ENCODE measurements at places on chromosomes 6 and 20. TPM values are rescaled to one million over a fixed set of nuclear protein-coding genes. Genes with fewer than 3 reads are reported as not detected.

The CRIP3 gene
- total RNA-seq: not detected

The FOXQ1 gene
- 13.4 TPM for total RNA-seq

The TMEM170B gene
- total RNA-seq: 1.9 TPM

DNA sequence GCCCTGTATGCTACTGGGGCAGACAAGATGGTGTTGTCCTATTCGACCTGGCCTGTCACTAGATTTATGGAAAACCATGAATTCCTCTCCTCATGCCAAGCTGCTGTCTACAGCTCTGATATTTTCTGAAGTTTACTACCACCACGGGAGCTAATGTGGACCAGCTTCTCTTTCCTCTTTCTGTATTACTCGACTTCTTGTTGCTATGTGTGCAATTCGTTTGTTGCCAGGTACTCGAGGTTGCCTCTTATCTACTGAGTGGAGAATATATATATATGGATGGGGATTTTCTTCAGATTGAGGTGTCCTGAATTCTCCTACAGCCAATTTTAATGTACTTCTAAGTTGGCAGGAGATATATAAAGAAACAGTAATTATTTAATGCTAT lies 34.7 kb downstream of the MAN1A1 start:
- H3K36me3 ChIP-seq: no peaks in the 10 kb centered on the region
- DNase-seq: no peak
- peaks cover 58% of the 10 kb centered on the region for H3K4me1 ChIP-seq
- H3K27me3 ChIP-seq: no peaks in the 10 kb centered on the region
- H3K27ac ChIP-seq: peak overlapping the region; percentile 58

GRCh38 chr6:40308533-40309306 lies 278.4 kb downstream of the LRFN2 start:
- no peak overlapping the region for H3K27ac ChIP-seq
- H3K4me3 ChIP-seq: no peak overlapping the region

The KHDC1L gene
- total RNA-seq: not detected

DNA sequence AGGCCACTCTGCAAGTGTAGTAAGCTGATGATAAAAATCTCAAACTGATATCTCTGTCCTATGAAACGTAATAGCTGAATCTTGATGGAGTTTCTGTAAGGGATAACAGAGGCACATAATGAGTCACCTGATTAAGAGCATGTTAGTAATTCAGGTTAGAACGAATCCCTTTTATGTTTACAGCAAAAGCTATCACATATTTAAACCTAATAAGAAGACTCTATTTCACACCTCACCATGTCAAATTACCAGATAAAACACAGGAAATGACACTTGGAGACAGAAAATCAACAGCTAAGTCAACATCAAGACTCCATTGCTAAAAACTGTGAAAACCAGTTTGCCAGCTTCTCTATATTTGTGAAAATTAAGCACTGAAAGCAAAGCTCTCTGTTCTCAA lies 11.8 kb downstream of the CST7 start:
- no peaks in the 10 kb centered on the region for H3K4me1 ChIP-seq
- H3K36me3 ChIP-seq: peaks cover 40% of the 10 kb centered on the region
- H3K27ac ChIP-seq: no peak overlapping the region
- DNase-seq: no peak

Data from stomach (tissue), 19 donors.